ENCODE measurements at places on chromosomes 7 and 10. TPM values are rescaled to one million over a fixed set of nuclear protein-coding genes. Genes with fewer than 3 reads are reported as not detected.

PPP1R17 gene
- total RNA-seq = not detected

SORBS1 gene
- 0.54 TPM for total RNA-seq

GPR37 gene
- total RNA-seq = 4.7 TPM

CYP17A1 gene
- not detected for total RNA-seq
